ENCODE measurements at places on chromosomes 2 and 18.

GRCh38 chr2:45610281-45611019, 617 bp downstream of the SRBD1 start:
- DNase-seq, result no peak

DNA sequence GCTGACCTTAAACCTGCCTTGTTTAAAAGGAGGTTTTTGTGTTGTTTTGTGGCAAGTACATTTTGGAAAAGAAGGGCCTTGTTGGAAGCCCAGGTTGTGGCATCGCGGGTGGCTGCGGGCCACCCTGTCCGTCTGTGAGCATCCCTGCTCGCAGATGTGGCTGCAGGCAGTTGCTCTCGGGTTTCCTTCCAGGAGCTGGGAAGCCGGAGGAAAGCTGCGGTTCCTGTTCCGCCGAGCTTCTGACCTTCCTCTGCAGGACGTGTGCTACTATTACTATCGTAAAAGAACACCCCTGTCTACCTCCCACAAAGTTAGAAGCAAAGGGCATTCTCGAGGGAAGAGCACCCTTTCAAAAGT, 766 bp downstream of the MFF start:
- no peak for DNase-seq

GRCh38 chr2:104755026-104755878, 98.7 kb upstream of the POU3F3 start:
- no peak for DNase-seq

- DNase-seq, result no peak
Measured at GRCh38 chr2:9686061-9686460, 55.3 kb upstream of the YWHAQ start.

- no peak for DNase-seq
Measured at GRCh38 chr2:59195851-59196250, 954.7 kb upstream of the FANCL start.

- DNase-seq, result no peak
Measured at GRCh38 chr2:71347517-71347916, 15.9 kb downstream of the ZNF638 start.

DNA sequence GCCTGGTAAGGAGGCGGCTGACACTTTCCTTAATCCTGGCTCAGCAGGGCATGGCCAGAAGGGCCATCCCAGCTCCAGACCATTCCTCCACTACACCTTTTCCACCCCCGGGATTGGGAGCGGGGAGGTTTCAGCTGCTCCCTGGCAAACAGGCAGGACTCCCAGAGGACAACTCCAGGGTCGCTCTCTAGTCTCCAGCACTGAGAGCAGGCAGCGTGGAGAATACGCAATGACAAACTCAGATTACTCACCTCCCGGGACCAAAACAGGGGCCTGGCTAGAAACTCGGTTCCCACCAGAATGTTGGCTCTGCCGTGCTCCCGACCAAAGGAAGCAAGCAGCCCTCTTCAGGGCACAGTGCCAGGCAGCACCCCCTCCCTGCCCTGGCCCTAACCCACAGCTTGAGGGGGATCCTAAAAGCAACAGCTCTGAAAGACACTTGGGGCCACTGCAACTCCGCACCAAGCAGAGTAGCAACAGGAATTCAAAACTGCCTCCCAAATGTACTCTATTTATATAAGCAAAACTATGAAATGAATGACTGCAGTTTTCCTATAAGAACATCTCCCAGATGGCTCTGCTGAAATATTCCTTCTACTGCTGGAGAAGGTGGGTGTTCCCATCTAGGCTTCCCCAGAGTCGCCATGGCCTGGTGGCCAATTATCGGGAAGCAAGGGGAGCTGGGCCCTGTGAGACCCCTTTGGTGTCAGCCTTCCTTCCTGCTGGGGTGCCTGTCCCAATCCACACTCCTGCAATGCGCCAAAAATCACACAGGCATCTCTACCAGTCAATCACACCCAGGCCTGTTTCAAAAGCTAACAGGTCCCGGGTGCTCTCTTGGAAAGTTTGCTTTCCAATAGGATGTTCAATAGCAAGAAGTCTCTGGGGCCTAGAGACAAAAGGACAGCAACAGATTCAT, 61.2 kb upstream of the POMC start:
- no peak for DNase-seq

DNA sequence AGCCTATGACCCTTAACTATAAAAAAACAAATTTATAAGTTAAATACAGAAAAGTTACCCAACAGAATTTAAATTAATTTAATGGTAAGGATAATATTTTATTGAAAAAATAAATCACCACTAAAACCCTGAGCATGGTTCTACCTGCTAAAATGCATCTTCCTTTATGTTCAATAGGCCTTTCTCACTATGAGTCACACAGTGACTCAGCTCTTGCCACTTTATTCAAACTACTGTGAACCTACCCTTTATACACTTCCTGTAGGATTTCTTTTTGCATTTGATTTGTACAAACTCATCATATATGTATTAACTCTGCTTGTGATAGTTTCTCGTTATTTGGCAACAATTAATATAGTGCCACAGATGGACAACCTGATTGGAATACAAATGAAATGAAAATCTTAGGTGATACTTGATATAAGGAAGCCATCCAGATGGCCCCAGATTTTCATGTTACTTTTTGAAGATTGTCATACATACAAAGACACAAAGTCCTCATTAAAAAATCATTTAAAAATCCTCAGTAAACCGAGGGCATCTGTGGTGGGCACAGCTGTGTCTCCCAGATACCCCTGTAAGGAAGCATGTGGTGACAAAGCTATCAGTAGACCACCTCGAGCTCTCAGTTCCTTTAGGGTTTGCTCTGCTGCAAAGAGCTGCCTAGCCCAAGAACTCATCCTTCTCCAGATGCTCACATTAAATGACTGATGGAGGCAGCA, 55.2 kb upstream of the COBLL1 start:
- no peak for DNase-seq

DNA sequence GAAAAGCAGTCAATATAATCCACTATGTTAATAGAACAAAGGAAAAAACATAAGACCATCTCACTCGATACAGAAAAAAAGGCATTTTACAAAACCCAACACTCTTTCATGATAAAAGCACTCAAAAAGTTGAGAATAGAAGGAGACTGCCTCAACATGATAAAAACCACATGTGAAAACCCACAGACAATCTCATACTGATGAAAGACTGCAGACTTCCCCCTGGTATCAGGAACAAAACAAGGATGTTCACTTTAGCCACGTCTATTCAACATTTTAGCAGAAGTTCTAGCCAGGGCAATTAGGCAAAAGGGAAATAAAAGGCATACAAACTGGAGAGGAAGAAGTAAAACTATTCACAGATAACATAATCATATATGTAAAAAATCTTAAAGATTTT, 285.9 kb downstream of the EIPR1 start:
- no peak for DNase-seq

DNA sequence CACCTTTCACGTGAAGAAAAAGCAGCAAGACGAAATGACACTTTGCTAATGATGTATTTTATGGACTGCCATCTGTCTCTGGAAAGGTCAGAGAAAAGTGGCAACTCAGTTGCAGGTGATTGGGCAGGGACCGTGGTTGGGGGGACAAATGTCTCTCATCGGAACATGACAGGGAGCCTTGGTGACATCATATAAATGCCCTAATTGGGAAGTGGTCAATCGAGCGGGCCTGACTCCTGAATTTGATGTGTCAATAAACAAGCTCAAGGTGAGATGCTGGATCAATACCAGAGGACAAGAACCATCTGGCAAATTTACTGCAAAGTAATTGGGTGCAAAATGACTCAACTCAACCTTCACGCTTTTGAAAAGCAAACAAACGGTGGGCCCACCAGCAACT, 151.9 kb upstream of the SKOR2 start:
- no peak for DNase-seq

- no peak for DNase-seq
Measured at GRCh38 chr2:229553091-229553490, 161.3 kb downstream of the DNER start.

- DNase-seq, result no peak
Measured at GRCh38 chr2:128301501-128301966, 17.1 kb downstream of the HS6ST1 start.
